ENCODE measurements at places on chromosomes 4 and X. TPM values are rescaled to one million over a fixed set of nuclear protein-coding genes. Genes with fewer than 3 reads are reported as not detected.

BRS3 gene
- polyA plus RNA-seq, result not detected

DNA sequence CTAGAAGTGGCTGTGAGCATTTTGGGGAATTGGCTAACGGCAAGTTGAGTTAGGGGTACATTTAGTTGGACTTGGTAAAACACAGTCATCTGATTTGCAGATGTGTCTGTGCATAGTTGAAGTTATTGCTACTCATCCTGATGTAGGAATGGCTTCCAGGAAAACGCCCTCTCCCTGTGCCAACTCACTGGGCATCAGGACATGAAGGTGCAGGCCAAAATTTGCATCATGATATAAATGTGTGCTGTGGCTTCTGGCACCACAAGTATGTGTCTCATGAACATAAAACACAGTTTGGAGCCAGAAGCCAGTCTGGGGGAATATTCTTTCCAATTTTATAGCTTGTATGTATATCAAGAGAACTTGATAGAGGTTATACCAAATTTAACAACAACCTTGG lies 54.2 kb upstream of the CBR4 start:
- H3K27ac ChIP-seq, result no peak overlapping the region
- no peak overlapping the region for H3K4me3 ChIP-seq
- H3K36me3 ChIP-seq, result no peaks in the 10 kb centered on the region
- no peak for DNase-seq
- H3K27me3 ChIP-seq, result no peaks in the 10 kb centered on the region

DNA sequence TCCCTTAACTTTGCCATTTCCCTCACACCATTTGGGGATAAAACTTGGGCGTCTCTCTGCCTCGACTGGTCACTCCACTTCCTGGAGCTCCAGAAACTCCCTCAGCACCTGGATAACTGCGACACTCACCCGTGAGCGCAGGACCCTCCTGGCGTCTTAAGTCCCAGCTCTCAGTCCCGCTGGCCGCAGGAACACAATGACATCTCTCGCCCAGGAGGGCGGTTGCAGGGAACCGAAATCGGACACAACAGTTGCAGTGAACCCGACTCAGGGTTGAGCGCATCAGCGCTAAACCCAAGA lies 370.9 kb upstream of the SMIM31 start:
- H3K4me3 ChIP-seq, result peak overlapping the region; percentile 51
- no peaks in the 10 kb centered on the region for H3K27me3 ChIP-seq
- H3K4me1 ChIP-seq, result no peaks in the 10 kb centered on the region

DNA sequence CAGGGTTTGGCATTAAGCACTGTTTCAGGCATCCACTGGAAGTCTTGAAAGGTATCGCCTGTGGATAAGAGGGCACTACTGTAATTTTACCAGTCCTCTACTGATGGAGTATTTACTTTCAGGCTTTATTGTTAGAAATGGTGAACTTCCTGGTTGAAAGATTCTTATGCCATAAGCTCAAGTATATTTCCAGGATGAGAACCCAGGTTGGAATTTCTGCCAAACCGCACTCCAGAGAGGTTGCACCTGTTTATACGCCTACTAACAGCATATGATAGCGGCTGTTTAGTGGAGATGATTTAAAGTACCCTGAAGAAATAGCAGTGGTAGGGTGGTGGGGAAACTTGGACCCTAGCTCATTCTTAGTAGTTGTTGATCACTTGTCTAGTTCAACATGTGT lies 9.9 kb downstream of the FNIP2 start:
- no peak overlapping the region for H3K4me3 ChIP-seq
- H3K36me3 ChIP-seq, result no peaks in the 10 kb centered on the region
- H3K27me3 ChIP-seq, result no peaks in the 10 kb centered on the region
- no peak for DNase-seq
- H3K27ac ChIP-seq, result peak overlapping the region; percentile 2

DNA sequence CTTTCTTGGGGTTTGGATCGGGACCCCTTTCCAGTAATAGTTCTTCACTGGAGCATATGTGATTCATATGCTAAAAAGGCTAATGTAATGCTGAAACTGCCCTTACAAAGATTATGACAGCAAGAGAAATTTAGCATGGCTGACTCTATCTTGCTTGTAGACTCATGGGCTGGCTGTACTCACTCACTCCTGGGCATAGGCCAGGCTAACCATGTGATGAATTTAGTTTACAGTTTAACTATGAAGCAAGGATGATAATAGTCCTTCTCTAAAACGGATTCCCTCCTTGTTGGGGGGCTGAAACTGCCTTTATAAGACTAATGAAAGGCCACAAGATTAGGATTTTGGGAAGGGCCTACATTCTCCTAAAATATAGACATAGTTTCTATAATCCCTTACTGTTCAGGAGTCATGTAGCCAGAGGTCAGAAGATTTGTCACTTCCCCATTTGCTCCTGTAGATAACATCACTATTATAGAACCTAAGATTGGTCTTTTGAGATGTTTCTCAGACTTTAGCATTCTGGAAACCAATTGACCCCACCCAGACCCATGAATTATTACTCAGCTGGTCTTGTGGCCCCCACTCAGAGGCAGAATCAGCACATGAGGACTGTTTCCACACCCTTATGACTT lies 20.8 kb upstream of the CEP135 start:
- H3K27me3 ChIP-seq, result no peaks in the 10 kb centered on the region
- no peak overlapping the region for H3K27ac ChIP-seq
- H3K4me3 ChIP-seq, result no peak overlapping the region
- no peak for DNase-seq
- H3K36me3 ChIP-seq, result no peaks in the 10 kb centered on the region

DNA sequence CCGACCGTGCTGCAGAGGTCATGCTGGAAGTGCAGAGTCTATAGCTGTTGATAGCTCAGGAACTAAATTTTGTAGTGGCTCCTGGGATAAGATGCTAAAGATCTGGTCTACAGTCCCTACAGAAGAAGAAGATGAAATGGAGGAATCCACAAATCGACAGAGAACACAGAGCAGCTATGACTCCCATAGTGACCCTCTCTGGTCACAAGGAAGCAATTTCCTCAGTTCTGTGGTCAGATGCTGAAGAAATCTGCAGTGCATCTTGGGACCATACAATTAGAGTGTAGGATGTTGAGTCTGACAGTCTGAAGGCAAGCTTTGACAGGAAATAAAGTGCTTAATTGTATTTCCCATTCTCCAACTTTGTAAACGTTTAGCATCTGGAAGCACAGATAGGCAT lies 8.8 kb downstream of the MANBA start:
- DNase-seq, result no peak
- no peak overlapping the region for H3K27ac ChIP-seq
- no peaks in the 10 kb centered on the region for H3K4me1 ChIP-seq
- no peaks in the 10 kb centered on the region for H3K27me3 ChIP-seq
- no peak overlapping the region for H3K4me3 ChIP-seq

DNA sequence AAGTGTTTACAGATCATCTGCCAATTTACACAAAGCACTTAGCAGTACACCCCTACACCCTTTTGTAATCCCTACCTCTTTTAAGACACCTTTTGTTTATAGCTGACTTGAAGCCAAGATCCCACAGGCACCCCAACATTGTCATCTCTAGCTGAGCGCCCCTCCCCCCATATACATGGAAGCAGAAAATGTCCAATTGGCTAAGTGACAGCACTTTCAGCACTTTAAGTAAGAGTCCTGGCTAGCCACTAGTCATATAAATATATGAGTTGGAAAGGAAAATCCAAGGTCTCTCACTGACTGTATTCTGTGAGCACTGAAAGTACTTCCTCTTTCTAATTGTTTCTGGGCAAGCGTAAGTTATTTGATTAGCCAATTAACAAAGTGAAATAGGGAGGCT lies 108.2 kb downstream of the NSUN7 start:
- H3K27ac ChIP-seq, result no peak overlapping the region
- DNase-seq, result no peak
- no peaks in the 10 kb centered on the region for H3K36me3 ChIP-seq
- no peaks in the 10 kb centered on the region for H3K27me3 ChIP-seq
- peaks cover 15% of the 10 kb centered on the region for H3K4me1 ChIP-seq
- H3K4me3 ChIP-seq, result no peak overlapping the region

DNA sequence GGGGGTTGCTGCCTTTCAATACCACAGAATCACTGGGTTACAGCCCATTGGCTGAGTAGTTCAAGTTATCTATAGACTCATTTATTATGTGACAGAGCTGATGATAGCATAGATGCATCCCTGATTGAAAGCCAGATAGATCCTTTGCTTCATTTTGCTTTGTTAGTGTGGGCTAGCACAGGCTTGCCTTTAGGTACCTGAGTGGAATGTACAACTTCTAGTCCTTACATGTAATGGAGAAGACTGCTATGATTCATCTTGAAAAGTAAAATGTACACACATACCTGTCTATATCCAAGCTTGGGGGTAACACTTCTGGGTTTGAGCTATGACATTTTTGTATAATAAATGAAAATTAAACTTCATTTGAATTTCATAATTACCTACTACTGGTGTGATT lies 226.0 kb upstream of the FTHL17 start:
- H3K36me3 ChIP-seq, result no peaks in the 10 kb centered on the region
- no peaks in the 10 kb centered on the region for H3K27me3 ChIP-seq
- no peaks in the 10 kb centered on the region for H3K4me1 ChIP-seq
- H3K4me3 ChIP-seq, result no peak overlapping the region
- DNase-seq, result no peak
- no peak overlapping the region for H3K27ac ChIP-seq

DNA sequence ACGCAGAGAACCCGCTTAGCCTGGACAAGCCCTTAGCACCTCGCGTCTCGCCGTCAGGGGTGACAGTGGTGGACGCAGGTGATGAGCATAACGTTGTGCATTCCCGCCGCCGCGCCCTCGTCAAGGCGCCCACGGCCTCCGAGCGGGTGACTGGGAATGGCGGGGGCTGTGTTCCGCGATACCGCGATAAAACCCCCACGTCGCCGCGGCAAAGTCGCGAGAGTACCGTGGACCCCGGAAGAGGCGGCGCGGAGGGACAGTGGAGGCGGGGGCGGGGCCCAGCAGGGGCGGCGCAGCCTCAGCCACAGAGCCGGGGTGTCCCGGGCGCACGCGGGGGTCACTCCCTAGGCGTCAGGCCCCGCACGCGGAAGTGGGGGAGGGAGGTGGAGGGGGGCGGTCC lies 53.8 kb downstream of the ZFYVE28 start:
- H3K4me1 ChIP-seq, result peaks cover 12% of the 10 kb centered on the region
- no peaks in the 10 kb centered on the region for H3K36me3 ChIP-seq
- peak overlapping the region; percentile 60 for H3K4me3 ChIP-seq
- no peaks in the 10 kb centered on the region for H3K27me3 ChIP-seq

DNA sequence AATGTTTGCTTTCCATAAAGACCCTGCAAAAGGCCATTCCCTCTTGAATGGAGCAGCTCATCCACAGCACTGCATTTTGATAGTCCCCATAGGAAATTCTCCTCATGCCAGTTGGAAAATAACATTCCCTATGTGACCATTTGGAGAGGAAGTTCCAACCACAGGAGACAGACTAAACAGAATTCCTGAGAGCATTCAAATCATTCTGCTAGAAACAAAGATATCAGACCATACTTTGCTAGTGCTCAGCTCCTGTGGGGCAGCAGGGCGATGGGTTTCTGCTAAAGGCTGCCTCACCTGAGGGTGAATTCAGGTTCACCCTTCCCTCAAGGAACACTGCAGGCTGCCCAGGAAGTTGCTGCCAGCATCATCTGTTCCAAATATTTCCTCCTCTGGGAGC lies 58.8 kb downstream of the LNX1 start:
- no peak for DNase-seq
- no peaks in the 10 kb centered on the region for H3K4me1 ChIP-seq
- no peaks in the 10 kb centered on the region for H3K36me3 ChIP-seq
- no peak overlapping the region for H3K27ac ChIP-seq
- no peak overlapping the region for H3K4me3 ChIP-seq

HUWE1 gene
- 14.4 TPM for polyA plus RNA-seq

KLF8 gene
- polyA plus RNA-seq, result 0.69 TPM

C4orf51 gene
- polyA plus RNA-seq, result not detected

KCTD8 gene
- polyA plus RNA-seq, result not detected

CNKSR2 gene
- polyA plus RNA-seq, result 1.3 TPM

DNA sequence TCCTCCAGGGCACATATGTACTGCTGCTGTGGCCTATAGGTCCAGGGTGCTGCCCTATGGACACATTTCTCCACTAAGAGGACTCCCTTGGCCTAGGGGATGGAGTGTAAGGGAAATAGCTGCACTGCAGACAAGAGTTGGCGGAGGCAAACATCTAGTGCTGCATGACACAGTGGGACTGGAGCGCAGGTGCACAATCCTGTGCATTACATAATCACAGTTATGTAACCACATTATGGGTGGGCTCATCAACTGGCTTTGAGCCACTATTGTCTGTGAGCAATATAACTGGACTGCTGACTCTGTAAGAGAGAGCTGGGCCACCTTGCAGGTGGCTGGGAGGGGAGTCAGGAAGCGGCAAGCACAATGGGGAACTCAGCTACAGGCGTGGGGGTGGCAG lies 3.2 kb upstream of the TIGD2 start:
- H3K4me3 ChIP-seq, result no peak overlapping the region
- no peak for DNase-seq

GRCh38 chr4:61531188-61531587 lies 331.1 kb downstream of the ADGRL3 start:
- DNase-seq, result no peak
- H3K4me3 ChIP-seq, result no peak overlapping the region
- H3K27me3 ChIP-seq, result no peaks in the 10 kb centered on the region
- no peak overlapping the region for H3K27ac ChIP-seq

BTC gene
- polyA plus RNA-seq, result 1.8 TPM

PDLIM5 gene
- 43.0 TPM for polyA plus RNA-seq

GRCh38 chr4:19512086-19512485 lies 739.6 kb upstream of the SLIT2 start:
- no peak overlapping the region for H3K27ac ChIP-seq
- no peaks in the 10 kb centered on the region for H3K36me3 ChIP-seq
- no peaks in the 10 kb centered on the region for H3K27me3 ChIP-seq
- H3K4me1 ChIP-seq, result no peaks in the 10 kb centered on the region

DNA sequence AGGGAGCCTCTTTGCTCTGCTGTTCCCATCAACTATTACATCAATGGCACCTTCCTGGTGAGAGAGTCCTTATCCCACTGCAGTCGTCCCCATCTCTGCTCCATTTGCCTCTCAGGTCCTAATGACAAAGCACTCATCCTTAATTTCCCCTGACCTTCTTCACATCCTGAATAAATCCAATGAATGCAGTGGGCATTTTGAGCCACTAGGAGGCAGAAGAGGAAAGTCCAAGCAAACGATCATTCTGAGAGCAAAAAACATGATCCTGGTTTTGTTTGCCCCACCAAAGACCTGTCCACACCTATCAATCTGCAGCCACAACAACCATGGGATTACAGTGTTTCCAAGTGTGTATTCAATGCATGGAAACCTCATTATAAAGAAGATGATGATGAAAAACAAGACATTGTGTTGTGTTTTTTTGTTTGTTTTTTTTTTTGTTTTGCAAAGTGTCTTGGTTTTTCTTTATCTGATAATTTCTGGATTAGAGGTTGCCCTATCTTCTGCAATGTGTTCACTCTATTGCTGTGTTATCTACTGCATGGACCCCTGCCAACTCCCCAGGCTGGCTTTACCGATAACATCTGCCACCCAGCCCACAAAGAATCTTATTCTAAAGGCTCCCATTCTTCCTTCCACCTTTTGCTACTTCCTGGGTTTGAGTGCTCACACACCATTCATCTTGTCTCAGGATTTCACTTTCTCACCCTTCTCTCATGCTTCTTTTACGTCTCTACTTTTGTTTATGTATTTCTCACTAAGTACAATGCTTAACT lies 207.2 kb downstream of the NLGN4X start:
- H3K27me3 ChIP-seq, result no peaks in the 10 kb centered on the region
- no peaks in the 10 kb centered on the region for H3K4me1 ChIP-seq
- H3K27ac ChIP-seq, result no peak overlapping the region
- no peaks in the 10 kb centered on the region for H3K36me3 ChIP-seq

- H3K4me1 ChIP-seq, result no peaks in the 10 kb centered on the region
- H3K27me3 ChIP-seq, result no peaks in the 10 kb centered on the region
- no peaks in the 10 kb centered on the region for H3K36me3 ChIP-seq
- H3K27ac ChIP-seq, result no peak overlapping the region
- no peak overlapping the region for H3K4me3 ChIP-seq
- no peak for DNase-seq
These were observed 283.5 kb downstream of the C4orf33 start for GRCh38 chr4:129379429-129379828.

RXFP1 gene
- polyA plus RNA-seq, result not detected
